ENCODE measurements at places on chromosomes 7 and 10. TPM values are rescaled to one million over a fixed set of nuclear protein-coding genes. Genes with fewer than 3 reads are reported as not detected.

DNA sequence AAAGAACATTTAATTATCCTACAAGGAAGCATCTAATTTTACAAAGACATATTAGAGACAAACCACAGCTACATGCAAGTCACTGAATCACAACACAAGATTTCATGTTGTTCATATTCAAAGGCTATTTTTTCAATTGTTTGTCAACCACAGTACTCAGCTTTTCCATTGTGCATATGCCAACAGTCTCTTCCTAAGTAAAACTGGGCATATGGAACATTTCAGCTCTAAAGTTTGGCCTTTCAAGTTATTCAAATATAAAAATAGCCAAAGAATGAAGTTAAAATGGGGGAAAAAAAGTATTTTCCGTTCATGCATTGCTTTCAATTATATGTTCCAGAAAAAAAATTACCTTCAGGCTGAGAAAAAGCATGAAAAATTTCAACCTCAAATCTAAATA lies 537.9 kb downstream of the PLXDC2 start:
- no peak for DNase-seq

DNA sequence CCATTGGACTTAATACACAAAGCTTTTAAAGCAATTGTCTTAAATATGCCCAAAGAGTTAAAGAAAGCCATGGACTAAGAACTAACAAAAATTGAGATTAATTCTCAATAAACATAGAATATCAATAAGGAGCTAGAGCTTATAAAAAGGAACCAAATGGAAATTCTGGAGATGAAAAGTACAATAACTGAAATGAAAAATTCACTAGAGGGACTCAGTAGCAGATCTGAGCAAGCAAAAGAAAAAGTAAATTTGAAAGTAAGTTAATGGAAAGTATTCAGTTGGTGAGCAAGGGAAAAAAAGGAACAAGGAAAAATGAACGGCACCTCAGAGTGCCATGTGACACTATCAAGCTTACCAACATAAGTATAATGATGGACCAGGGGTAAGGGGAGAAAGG lies 209.8 kb downstream of the FZD1 start:
- no peak for DNase-seq

DNA sequence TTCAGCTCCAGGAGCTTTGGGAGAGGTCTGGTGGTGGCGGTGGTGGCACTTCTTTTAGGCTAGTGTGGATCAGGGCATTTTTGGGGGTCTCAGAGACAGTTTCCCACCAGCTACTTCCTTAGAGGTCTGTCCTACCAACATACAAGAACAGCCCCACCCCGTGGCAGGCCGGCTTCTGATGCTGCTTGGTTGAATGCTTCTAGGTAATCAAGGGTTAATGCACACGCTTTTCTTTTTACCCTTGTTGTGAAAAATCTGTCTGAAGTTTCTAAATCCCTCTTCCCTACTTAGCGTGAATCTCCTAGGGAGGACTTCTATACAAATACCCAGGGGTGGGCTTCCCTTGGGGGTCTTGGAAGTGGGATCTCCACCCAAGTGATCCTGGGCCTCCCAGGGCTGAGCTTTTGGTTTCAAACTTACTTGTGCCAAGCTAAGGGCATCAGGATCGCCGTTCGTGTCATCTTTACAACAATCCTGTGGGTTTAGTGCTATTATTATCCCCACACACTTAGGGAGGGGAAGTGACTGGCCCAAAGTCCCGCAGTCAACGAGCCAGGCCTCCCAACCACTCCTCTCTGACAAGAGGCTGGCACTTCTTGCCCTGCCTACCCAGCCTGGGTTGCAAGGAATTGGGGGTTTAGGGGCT lies 1.7 kb downstream of the SH2B2 start:
- DNase-seq: no peak

GRCh38 chr10:117617659-117618058 lies 75.1 kb downstream of the EMX2 start:
- no peak for DNase-seq

DNA sequence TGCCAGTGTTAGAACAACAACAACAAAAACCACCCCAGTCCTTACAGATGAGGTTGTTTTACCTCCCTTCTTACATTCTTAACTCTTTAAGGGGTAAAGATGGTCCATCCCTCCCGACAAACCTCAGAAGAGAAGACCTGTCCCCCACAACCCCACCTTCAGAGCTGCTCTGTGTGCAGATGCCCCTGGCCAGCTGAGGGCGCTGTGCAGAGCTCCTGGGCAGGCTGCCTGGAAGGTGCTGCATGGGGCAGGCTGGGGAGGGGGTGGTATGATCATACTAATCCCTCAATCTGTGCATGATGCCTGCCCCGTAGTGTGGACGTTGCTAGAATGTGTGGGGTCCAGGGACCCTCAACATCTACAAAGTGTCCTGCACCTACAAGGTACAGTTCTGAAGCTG lies 387.1 kb downstream of the INHBA start:
- no peak for DNase-seq

- no peak for DNase-seq
Observed at GRCh38 chr10:104622598-104623209, 18.4 kb upstream of the SORCS3 start.

- peak; percentile 46 for DNase-seq
Observed at GRCh38 chr10:42754155-42755027, 28.2 kb upstream of the BMS1 start.

- DNase-seq: no peak
Observed at GRCh38 chr7:122402235-122402634, 97.7 kb upstream of the FEZF1 start.

GRCh38 chr7:6026820-6027311 lies 4.3 kb upstream of the ANKRD61 start:
- DNase-seq: no peak

DNA sequence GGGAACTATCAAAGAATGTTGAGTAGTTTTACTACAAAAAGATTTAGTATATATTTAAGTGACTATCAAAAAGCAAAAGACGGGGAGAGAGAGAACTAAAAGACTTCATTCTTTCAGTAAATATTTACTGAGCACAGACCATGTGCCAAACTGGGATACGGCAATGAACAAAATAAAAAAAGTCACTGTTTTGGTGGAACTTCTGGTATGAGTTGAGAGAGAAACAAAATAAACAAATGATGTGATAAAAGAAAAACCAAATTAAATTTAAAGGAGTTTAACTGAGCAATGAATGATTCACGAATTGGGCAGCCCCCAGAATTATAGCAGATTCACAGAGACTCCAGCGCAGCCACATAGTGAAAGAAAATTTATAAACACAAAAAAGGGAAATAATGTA lies 17.8 kb upstream of the AKAP9 start:
- no peak for DNase-seq

The CYP3A7 gene
- total RNA-seq: not detected

The TAS2R4 gene
- 0.22 TPM for total RNA-seq

Measured in lung microvascular endothelial cell (primary cell).